ENCODE measurements at places on chromosomes 6 and 20.

- no peak for DNase-seq
These were observed 23.2 kb upstream of the SPAG4 start for GRCh38 chr20:35592339-35592974.

DNA sequence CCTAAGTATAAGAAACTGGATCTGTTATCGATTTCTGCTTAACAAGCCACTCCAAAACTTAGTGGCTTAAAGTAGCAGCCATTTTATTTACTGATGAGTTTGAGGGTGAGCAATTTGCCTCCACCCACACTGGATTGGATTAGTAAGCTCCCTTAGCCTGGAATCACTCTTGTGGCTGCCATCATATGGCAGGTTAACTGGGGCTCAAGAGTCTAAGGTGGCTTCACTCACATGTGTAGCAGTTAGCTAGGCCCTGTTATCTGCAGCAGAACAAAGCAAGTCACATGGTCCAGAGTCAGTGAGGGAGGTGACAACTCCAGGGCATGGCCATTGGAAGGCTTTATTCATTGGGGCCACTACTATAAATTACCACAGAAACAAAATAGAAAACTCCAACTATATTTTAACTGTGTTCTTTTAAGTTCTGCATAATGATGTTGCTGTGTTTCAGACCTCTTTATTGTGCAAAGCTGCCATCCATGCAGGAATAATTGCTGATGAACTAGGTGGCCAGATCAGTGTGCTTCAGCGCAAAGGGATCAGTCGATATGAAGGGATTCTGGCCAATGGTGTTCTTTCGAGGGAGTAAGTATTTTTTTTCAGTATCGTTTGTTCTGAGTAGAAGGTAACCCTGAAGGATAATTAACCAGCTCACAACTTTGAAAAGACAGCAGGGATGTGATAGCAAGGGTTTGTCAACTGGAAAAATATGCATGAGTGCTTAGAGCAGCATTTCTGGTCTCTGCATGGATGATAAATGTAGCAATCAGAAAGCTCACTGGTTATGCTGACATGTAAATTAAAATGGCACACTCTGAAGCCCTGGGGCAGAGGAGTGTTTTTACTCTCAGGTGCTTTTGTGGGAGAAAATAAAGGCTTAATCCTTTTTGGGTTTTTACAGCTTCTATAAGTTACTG lies 49.6 kb downstream of the DCBLD1 start:
- DNase-seq = no peak

GRCh38 chr6:99873084-99873483 lies 120.9 kb downstream of the MCHR2 start:
- DNase-seq = no peak

DNA sequence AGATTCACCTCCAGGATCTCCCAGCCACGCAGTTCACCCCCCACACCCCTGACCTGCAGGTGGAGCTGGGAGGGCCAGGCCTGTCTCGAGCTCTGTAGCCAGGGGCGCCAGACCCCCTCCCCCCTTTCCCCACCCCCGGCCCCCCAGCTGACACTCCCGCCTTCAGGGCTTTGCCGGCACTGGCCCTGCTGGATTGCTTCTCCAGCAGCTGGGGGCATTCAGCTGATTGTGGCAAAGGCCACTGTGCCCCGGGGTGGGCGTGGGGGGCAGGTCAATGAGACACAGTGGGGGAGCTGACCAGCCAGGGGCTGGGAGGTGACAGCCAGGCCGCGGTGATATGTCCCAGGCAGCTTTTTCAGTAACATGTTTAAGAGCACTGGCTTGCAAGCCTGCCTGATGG lies 22.2 kb downstream of the ZBP1 start:
- DNase-seq = no peak

- no peak for DNase-seq
These were observed 6.0 kb downstream of the MMP24OS start for GRCh38 chr20:35271904-35272303.

GRCh38 chr6:111603685-111604084 lies 2.0 kb downstream of the TRAF3IP2 start:
- no peak for DNase-seq

DNA sequence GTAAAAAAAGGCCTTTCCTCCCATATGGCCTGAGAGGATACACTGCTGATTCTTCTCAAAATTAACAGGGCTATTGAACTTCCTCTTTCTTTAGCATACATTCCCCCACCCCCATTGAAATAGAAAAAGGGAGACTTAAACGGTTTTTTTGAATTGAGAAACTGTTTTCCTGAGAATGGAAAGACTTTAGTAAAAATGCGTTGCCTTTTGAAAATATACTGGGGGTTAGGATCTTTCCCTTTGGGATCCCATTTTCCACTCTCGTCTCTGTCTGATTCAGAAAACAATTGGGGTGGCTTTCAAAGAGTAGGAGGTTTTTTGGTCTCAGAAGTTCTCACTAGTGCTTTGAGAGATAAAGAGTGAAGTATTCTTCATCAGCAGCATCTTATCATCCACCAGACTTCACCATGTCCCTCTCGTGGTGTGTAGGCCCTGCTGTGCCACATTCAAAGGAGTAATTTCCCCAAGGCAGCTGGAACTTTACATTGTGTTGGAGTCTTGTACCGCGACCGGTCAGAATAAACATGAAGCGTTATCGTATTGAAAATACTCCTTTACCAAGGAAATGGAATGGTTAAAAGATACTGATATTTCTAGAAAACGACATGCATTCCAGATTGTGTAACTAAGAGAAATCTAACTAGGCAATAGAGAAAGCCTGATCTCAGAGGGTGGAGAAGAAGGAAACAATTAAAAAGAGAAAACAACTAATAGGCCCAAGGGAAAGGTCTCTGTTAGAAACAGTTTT lies 10.6 kb downstream of the MYB start:
- no peak for DNase-seq

GRCh38 chr6:136440203-136440602 lies 110.0 kb downstream of the MAP7 start:
- no peak for DNase-seq

GRCh38 chr6:167742719-167743303 lies 83.9 kb upstream of the AFDN start:
- DNase-seq = no peak

GRCh38 chr20:10596710-10597121 lies 77.1 kb downstream of the JAG1 start:
- no peak for DNase-seq

DNA sequence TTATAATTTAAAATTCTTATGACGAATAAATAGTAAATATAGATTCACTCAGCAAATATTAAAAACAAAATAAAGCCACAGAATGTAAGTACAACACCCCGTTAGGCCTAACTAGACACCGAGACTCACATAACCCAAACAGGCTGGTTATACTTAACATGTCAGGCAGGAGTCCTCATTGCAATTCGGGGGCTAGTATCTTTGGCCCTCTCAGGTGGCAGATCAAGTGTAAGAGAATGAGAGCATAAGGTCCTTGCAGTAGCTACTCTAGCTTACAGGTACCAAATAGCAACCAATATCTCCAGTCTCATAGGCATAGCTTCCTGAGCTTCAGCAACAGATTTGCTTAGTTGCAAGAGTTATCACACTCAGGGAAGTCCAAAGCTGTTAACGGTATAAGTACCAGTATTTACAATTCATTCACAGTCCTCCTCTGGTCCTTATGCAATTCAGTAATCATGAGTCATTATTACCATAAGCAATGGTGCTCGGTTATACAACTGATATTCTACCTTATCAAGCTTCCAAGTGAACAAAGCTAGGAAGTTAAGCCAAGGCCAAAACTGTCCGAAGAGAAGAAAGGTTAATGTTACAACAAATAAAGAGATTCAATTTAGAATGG lies 20.1 kb downstream of the REV3L start:
- no peak for DNase-seq

DNA sequence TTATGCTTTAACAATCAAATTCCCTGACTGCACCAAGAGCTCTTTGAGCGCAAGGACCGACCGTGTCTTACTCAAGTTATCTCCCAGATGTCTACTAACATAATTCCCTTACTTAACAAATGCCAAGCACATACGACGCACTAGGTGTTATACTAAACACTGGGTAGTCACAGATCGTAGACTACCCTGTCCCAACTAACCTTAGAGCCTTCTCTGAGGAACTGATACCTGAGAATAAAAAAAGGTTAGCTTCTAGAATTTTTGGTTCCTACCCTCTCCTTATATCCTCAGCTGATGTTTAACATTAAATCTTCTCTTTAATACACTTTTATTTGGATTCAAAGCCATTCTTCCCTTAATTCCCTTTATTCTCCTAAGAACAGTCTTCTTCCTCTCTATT lies 38.5 kb downstream of the EPB41L2 start:
- no peak for DNase-seq

- DNase-seq = no peak
These were observed 7.0 kb downstream of the SNX5 start for GRCh38 chr20:17961587-17961940.

- DNase-seq = no peak
These were observed 31.5 kb upstream of the COL10A1 start for GRCh38 chr6:116157391-116157790.

DNA sequence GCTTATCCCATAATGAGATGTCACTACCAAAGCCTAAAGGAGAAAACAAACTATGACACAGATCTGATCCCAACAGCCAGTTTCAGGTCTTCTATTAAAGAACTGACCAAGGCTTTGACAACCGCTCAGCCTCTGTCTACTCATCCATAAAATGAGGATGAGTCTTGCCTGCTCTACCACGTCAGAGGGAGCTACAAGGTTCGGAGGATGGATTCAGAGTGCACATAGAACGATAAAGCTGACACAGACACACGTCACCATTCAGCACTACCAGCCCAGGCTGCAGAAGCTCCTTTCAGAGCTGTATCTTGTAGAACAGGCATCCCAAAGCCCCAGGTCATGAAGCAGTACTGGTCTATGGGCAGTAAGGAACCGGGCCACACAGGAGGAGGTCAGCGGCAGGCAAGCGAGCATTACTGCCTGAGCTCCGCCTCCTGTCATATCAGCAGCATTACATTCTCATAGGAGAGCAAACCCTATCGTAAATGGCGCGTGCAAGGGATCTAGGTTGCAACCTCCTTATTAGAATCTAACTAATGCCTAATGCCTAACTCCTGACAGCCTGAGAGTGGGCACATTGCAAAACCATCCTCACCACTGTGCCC lies 25.1 kb downstream of the KIF16B start:
- DNase-seq = no peak

- no peak for DNase-seq
These were observed 7.4 kb downstream of the TBP start for GRCh38 chr6:170561555-170561954.

DNA sequence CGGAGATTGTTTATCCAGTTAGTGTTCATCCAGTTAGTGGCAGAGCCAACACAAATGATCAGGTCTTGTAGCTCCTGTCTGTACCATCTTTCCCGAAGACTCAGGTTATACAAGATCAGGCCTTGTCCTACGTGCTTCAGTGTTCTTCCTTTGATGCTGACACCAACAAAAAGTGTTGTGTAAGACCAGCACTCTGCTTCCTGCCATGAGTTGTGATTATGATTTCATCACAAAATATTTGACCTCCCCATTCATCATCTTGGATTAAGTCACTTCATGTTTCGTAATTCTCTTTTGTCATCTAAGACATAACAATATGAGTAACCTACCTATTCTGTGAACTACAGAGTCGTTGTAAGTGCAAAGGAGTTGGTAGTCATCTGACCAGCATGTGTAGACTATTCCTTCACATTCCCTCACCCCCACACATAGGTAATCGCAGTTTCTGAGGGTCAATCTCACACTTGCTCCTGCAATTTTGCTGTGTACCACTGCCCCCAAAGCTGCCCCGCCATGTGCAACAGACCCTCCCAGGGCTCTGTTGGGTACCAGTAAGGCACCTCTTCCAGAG lies 135.6 kb upstream of the SLC22A23 start:
- DNase-seq = no peak

- DNase-seq = no peak
These were observed 59.6 kb upstream of the DDR1 start for GRCh38 chr6:30824698-30825097.

DNA sequence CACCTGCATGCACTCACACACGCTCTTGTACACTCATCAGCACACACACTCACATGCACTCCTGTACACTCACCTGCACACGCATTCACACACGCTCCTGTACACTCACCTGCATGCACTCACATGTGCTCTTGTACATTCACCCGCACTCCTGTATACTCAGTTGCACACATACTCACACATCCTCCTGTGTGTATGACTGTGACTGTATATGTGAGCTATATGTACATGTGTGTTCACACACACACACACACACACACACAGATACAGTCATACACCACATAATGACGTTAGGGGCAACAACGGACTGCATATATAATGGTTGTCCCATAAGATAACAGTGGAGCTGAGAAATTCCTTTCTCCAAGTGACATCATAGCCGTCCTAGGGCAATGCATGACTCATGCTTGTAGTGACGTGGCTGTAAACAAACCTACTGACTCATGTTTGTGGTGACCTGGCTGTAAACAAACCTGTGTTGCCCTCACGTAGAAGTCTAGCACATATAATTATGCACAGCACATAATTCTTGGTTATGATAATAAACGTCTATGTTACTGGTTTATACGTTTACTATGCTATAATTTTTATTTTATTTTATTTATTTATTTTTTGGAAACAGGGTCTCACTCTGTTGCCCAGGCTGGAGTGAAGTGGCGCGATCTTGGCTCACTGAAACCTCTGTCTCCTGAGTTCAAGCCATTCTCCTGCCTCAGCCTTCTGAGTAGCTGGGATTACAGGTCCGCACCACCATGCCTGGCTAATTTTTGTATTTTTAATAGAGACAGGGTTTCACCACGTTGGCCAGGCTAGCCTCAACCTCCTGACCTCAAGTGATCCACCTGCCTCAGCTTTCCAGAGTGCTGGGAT lies 22.8 kb upstream of the TAF4 start:
- no peak for DNase-seq

GRCh38 chr6:93304505-93304904 lies 114.9 kb downstream of the EPHA7 start:
- DNase-seq = no peak

GRCh38 chr6:5167501-5167900 lies 82.4 kb downstream of the PPP1R3G start:
- DNase-seq = no peak

DNA sequence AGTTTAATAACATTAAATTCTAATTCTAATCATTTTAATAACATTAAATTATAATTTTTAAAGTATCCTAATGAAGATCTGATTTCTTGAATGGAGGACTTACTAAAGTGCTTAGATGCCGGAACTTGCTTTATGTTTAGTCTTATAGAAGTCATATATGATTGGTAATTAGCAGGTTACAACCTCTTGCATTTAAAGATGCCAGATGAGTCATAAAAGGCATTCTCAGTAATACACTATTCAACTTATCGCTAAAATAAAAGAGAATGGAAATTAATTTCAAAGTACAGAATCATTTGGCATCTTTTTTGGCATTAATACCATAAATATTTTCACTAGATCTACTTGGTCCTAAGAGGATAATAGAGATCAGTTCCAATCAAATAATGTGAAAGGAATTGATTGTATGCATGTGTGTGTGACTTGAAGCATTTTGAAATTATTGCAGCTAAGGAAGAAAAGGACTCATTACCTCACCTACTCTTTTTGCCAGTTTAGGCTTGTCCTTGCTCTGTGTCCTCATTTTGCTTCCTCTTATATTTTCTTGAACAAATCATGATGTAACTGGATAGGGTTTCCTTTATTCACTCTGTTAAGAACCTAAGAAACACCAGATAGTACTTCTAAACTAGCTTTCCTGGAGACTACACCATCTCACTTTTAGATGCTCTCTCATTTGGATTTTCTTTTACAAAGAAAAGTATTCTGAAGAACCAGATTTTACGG lies 2.7 kb downstream of the COL21A1 start:
- DNase-seq = no peak

- no peak for DNase-seq
These were observed 28.4 kb downstream of the PAQR8 start for GRCh38 chr6:52390361-52390727.

GRCh38 chr6:1616701-1617463 lies 7.2 kb downstream of the FOXC1 start:
- no peak for DNase-seq

GRCh38 chr6:16058201-16058928 lies 70.5 kb upstream of the MYLIP start:
- no peak for DNase-seq

Measured in psoas muscle (tissue), 8 donors.